ENCODE measurements at places on chromosomes 2 and 18.

GRCh38 chr2:233407771-233408181, 53.5 kb downstream of the DGKD start:
- no peak for DNase-seq

DNA sequence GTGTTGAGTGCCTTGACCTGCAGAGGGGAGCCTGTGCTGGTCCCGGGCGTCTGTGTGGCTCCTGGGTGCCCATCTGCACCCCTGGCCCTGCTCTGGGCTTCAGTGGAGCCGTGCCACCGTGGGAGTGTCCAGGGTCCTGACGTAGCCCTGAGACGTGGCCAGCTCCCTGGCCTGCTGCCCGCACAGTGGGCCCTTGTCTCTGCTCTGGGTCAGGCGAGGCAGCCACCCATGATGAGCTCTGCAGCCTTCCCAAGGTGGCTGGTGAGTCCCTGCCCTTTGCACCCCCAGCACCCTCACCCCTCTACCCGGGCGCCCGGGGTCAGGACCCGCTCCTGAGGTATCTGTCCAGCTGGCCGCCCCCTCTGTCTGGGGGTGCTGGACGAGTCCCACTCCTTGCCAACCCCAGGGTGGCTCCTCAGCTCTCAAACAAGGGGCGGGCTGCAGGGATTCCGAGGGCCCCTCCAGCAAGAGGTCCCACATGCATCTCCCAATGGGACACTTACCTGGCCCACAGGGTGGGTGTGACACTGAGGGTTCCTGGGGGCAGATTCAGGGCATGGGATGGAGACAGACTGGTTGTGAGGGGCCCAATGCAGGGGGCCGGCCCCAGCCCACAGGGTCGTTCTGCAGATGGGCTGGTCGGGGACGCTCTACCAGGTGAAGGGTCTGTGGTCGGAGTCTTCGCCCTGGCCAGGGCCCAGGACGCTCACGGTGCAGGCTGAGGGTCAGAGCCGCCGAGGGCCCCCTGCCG, 2.4 kb downstream of the NEU4 start:
- DNase-seq: no peak

- DNase-seq: no peak
These were observed 28.8 kb downstream of the BCL2 start for GRCh38 chr18:63290821-63291200.

GRCh38 chr2:110873056-110873502, 140.7 kb downstream of the ACOXL start:
- no peak for DNase-seq

GRCh38 chr2:8380566-8380965, 301.3 kb upstream of the ID2 start:
- DNase-seq: no peak

- DNase-seq: no peak
These were observed at the start of gene ZAP70 for GRCh38 chr2:97713296-97714083. ZAP70 (plus strand) TSS chr2:97713576; CDS start chr2:97724037, 10,461 bp downstream.

DNA sequence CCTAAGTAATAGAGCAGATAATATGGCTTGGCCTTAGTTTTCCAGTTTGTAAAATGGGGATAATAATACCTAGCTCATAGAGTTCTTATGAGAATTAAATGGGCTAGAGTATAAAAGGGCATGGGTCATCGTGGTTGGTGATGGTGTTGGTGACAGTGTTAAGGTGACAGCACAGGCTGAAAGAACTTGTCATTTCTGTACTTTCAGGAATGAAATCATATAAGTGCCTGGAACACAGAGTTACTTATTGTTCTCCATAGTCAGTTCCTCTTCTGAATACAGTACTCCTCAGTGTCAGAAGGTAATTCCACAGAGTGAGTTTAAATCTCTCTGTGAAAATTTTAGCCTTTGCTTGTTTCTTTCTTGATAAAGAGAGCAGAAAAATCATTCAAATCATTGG, 42.4 kb downstream of the KIF5C start:
- DNase-seq: no peak

GRCh38 chr18:27582760-27583412, 397.8 kb upstream of the CHST9 start:
- DNase-seq: no peak

- no peak for DNase-seq
These were observed 26.8 kb downstream of the BCL11A start for GRCh38 chr2:60526623-60527022.

DNA sequence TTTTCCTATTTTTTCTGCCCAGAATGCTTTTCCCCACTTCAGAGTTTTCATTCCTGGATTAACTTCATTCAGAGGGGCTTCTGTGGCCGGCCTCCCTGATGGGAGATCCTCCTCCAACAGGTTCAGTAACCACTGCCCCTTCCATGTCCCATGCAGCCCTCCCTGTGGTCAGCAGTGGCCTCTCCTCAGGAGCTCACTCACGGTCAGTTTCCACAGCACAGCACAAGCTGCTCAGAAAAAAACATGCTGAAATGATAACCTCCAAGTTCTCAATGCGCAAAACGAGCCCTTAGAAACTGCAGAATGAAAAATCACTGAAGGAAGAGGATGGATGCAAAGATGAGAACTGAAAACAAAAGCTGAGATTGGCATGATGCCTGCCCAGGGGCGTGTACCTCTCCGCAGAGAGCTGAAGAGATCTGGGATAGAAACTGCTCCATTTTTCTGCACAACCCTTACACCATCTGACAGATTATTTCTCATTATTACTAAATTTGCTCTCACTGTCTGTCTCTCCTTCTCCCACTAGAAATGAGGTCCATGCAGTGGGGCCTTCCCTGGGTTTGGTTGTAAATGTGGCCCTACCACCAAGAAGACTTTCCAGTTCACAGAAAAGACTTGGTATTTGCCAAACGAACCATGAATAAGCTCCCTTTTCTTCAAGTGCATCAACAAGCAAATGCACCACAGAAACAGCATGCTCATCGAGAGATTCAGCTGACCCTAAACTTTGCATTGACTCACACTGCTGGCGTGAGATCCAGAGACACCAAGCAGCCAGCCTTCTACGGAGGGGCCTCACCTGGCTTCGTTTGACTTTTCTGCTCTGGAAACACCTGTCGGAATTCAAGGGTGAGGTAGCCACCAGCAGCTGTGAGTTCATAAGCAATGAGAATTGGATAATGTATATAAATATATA, 51.5 kb downstream of the TMEM18 start:
- DNase-seq: no peak

DNA sequence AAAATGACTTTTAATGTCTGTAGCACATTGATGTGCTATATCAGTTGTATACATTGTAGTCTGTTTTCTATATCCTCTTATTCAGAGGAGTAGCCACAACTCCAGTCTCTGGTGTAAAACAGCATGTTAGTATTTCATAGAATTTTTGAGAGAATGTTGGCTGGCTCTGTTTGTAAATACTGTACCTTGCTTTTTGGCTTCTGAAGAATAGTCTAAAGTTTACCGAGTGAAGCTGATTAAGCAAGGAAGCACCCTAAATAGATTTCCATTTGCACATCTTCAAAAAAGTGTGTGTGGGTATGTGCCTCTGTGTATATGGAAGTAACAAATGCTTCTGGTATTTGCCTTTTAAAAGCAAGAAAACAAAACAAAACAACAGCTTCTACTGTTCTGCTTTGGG, 50.5 kb downstream of the MAP4K4 start:
- DNase-seq: no peak

- no peak for DNase-seq
These were observed 226.2 kb upstream of the RAB6C start for GRCh38 chr2:129753261-129753660.

DNA sequence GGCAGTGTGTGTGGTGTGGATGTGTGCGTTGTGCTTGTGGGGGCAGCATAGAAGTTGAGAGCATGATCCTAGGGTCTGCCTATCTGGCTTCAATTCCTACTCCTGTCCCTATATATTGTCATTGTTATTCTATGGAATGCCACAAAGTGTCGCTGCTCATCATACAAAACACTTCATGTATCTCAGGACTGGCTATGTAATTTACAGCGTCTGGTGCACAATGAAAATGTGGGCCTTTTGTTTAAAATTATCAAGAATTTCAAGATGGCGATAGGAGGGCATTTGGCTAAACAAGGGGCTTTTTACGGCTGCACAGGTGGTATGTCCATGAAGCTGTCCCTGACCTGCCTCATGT, 3.4 kb downstream of the SERPINB2 start:
- peak; percentile 47 for DNase-seq

DNA sequence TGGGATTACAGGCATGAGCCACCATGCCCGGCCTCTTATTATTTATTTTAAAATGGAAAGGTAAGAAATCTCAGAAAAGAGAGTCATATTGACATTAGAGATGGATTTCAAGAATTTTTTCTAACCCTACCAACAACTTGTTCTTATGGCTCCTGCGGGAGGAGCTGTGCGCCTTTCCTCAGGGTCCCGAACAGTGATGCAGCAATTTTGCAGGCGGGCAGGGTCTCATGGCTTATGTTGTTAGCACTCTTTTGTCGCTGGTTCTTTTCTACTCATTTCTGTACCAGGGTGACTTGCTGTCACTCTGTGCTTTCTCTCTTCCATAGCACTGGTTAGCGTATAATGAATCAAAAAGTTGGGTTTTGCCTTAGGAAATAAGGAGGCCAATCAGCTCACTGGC, 148.8 kb upstream of the DLGAP1 start:
- no peak for DNase-seq

DNA sequence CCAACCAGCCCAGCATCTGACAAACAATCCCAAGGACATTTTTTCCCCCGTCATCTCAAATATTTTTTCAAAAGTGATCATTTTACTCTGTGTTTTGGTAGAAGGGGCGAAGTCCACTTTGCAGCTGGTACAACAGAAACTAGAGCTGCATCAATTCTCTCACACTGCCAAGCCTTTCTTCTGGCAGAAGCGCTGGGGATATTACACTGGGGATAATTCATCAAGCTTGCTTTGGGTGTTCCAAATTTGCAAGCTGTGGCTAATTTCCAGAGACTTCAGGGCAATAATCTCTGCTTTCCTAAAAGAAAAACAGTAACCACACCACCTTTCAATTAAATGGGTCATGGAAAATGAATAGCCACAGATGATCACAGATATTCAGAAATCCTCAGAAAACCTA, 238.3 kb downstream of the SLC8A1 start:
- DNase-seq: no peak

DNA sequence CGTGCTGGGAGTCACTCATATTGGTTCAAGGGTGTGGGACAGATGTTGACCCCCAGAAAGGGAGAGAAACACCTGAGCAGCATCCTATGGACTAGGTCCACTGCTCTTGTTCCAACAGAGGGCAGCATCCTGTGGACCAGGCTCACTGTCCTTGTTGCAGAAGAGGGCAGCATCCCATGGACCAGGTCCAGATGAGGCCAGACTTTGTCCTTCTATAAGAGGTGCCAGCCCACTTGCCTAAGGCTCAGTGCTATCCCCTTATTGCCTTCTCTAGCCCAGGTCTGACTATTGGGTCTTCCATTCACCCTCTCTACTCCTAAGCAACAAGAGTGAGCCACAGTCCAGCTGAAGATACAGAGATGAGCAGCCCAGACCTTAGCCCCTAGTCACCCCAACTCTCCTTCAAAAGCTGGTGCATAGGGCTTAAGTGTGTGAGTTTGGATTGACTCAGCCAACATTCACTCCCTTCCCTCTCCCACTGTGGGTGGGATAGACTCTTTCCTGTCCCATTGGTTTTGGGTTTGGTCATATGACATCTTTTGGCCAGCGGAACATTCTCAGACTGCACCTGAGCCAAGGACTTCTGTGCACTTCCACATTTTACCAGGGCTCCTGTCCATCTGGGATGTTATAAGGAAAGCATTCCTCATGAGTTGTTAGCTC, 132.4 kb upstream of the GPC1 start:
- DNase-seq: no peak

GRCh38 chr2:121810959-121811853, 55.8 kb downstream of the TSN start:
- DNase-seq: peak; percentile 35

GRCh38 chr2:175606010-175606841, 395.8 kb downstream of the LNPK start:
- DNase-seq: no peak

- DNase-seq: no peak
These were observed 65.0 kb downstream of the PPP4R1 start for GRCh38 chr18:9549405-9549804.

DNA sequence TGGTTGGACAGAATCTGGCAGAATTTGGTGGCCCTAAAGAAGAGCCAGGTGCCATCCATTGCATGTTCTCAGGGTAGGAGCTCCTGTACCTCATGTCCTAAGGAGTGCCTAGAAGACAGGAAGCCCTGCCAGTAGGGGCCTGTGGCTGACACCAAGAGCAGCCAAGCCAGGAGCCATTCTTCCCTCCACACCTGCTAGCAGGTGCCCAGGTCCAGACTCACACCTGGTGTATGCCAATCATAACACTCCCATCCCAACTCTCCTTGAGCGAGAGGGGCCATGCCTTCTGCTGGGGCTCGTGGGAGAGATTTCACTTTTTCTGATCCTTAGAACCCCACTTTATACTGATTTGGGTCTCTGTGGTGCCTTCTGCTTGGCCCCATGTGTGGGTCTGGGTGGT, 26.5 kb upstream of the TMEM37 start:
- DNase-seq: no peak

Data from NCI-H1930 (cell line).